Stimulated activated CD8-positive, alpha-beta memory T cell treated with anti-CD3 and anti-CD28 coated beads, Interleukin-7, amount 100 ng/mL, for 4 hours (primary cell): ENCODE measurements at places on chromosomes 16 and 17.

- no peak for DNase-seq
Observed at GRCh38 chr16:67112591-67113399, 3.1 kb downstream of the PHAF1 start.

- DNase-seq = no peak
Observed at GRCh38 chr17:3002538-3003295, 60.7 kb downstream of the OR1D5 start.

DNA sequence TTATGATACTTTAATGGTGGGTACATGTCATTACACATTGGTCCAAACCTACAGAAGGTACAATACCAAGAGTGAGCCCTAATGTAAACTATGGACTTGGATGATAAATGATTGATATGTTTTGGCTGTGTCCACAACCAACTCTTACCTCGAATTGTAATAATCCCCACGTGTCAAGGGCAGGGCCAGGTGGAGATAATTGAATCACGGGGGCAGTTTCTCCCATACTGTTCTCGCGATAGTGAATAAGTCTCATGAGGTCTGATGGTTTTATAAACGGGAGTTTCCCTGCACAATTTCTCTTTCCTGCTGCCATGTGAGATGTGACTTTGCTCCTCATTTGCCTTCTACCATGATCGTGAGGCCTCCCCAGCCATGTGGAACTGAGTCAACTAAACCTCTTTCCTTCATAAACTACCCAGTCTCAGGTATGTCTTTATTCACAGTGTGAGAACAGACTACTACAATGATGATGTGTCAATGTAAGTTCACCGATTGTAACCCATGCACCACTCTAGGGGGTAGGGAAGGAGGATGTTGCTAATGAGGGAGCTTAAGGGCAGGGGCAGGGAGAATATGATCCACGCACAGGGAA, 7.0 kb upstream of the METTL22 start:
- no peak for DNase-seq

GRCh38 chr17:46916211-46916610, 6.7 kb upstream of the GOSR2 start:
- no peak for DNase-seq

GRCh38 chr16:56115817-56116576, 75.3 kb upstream of the GNAO1 start:
- no peak for DNase-seq
